ENCODE measurements at places on chromosomes 3 and 15.

- DNase-seq, result no peak
These were observed 80.1 kb downstream of the AQR start for GRCh38 chr15:34889476-34889875.

DNA sequence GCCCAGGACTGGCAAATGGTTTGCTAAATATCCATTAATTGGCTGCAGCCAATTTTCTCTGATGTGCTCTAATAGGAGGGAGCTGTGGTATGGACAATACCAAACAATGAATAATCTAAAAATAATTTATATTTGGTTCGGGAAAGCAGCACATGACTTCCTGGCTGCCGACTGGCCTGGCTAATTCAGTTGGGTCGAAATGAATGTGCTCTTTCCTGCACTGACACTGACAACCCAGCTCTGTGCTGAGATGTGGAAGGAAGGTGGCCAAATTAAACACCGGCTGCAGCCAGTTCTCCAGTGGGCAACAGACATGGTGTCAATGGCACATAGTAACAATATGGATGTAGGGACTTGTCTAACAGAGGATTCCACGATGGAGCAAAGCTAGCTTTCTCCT lies 21.1 kb upstream of the COLQ start:
- DNase-seq, result no peak

- no peak for DNase-seq
These were observed 19.7 kb upstream of the MFGE8 start for GRCh38 chr15:88932875-88933330.

- DNase-seq, result no peak
These were observed 10.3 kb downstream of the CCDC54 start for GRCh38 chr3:107387555-107387954.

- no peak for DNase-seq
These were observed 231.2 kb downstream of the ATP8B4 start for GRCh38 chr15:49887659-49888322.
